ENCODE measurements at places on chromosomes 5 and 9.

DNA sequence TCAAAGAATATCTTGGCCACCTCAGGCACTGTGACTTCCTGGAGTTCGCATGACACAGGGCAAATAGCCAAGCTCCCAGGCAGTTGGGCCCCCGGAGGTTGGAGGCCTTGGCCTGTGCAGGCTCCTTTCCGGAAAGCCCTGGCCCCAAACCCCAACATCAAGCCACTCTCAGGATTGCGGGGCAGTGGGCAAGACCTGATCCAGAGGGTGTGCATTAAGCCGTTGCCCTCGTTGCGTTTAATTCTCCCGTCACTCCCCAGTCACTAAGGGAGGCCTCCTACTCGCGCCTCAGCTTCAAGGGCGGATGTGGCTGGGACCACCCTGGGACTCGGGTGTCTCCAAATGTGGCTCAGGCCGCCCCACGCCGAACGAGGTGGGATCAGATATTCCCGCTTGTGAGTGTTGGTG is 60.1 kb downstream of the TMEM174 start:
- DNase-seq = no peak

DNA sequence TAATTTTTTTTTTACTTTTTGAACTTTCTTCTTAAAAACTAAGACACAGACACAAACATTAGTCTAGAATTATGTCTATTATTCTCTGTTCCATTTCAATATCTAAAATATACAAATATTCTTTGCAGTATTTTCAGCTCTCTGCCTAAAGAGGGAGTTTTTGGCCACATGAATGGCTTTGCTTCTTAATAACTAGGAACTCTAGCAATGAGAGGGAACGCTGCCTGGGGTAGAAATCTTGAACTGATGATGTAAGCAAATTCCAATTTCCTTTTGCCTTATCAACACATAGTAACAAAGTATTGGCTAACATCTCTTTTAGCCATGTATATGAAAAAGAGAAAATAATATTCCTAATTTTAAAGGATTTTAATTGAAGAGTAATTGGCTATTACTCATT is 51.9 kb downstream of the SLC25A46 start:
- DNase-seq = no peak

- no peak for DNase-seq
Measured at GRCh38 chr9:2574203-2574602, 47.4 kb upstream of the VLDLR start.

DNA sequence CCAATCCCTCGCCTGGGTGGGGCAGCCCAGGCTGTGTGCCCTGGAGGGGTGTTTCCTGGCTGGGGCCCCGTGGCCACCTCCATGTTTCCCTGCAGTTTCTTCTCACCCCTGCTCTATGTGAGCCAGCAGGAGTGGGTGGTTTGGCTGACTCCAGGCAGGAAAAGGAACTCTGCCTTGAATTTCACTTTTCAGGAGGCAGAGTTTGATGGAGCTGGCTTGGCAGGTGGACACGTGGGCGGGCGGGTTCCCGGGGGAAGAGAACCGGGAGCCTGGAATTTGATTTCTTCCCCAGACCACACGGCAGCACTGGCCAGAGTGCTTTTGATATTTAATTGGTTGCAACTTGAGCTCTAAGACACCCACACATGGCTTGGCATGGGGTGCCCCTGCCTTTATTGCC is 119.8 kb upstream of the PANK3 start:
- no peak for DNase-seq

- DNase-seq = no peak
Measured at GRCh38 chr5:122180146-122180712, 50.9 kb downstream of the ZNF474 start.

- DNase-seq = no peak
Measured at GRCh38 chr5:132480042-132480441, 10.5 kb downstream of the IRF1 start.

- peak; percentile 53 for DNase-seq
Measured at GRCh38 chr9:86354818-86355309, 654 bp upstream of the TUT7 start.

DNA sequence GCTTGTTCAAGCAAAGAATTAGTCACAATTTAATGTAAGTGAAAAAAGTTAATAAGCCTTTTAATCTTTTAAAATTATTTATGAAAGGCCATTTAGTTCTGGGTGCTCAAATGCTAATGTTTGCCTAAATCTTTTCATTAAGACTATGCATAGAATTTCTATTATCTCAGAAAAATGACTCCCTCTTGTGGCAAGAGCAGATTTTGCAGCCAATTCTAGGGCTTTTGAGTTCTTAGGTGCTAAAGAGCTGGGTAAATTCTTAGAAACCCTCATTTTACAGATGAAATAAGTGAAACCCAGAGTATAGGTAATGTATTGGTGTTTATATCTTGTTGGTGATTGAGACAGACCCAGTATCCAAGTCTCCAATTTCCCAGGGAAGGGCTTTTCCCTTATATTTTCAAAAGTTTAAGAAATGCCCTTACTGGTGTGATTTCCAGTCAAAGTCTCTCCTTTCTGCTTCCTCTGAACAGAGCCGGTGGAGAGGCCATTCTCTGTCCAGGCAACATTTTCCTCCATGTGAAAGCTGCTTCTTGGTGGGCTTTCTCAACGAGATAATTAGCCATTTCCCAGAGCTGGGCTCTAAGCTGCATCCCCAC is 24.1 kb upstream of the PCSK5 start:
- DNase-seq = peak; percentile 56

- no peak for DNase-seq
Measured at GRCh38 chr5:7422316-7423106, 26.6 kb downstream of the ADCY2 start.

DNA sequence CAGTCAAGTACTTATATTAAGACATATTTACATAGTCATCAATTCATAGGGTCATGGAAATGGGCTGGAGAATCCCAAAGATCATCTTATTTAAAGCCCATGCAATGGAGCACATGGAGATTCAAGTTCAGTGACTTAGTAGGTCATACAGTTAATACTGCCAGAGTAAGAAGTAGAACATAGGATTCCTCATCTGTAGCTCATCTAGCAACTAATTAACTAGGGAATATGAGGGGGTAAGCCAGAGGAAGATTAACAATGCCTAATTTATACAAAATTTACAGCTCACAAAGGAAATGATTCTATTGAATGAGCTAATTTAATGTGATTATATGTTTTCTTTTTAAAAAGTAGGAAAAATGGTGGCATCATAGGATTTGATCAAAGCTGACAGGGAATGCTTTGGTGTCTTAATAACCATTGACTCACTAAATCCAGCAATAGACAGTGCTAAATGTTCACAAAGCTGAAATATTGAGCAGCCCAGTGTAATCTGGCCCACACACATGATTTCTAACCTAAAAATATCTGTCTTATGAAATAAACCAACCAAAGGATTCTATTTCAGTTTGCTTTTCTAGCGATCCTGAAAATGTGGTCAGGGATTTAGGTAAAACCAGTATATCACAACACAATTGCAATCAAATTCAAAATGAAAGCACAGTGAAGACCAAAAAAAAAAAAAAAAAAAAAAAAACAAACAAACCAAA is 53.3 kb downstream of the PRDM6 start:
- DNase-seq = no peak

GRCh38 chr5:115565233-115565632 is 20.7 kb upstream of the FEM1C start:
- DNase-seq = no peak

DNA sequence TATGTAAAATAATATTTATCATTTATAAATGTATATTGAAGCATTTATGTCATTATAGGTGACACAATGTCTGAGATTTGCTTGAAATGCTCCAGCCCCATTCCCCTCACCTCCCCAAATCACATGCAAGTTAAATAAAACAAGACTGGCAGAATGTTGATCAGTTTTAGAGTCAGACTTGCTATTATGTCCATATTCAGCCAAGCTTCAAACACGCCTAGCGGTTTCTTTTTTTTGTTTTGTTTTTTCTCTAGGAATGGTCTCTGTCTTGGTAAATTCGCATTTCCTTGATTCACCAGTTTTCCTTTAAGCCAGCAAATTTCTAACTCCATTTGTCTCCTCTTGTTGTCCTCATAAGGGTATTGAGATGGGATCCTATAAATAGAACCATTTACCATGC is 153.0 kb upstream of the HMHB1 start:
- no peak for DNase-seq

DNA sequence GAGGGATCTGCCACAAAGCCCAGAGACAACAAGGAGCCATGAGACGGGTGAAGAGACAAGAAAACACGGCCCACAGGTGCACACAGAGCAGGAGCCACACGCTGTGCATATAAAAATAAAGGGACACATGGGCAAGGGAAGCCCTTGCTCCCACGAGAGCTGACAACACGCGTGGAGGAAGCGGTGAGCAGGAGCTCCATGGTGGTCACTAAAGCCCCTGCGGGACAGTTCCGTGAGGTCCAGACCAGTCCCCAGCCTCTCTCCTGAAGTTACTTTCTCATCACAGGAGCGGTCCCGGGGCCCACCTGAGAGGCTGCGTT is 90.7 kb downstream of the CAMSAP1 start:
- no peak for DNase-seq

DNA sequence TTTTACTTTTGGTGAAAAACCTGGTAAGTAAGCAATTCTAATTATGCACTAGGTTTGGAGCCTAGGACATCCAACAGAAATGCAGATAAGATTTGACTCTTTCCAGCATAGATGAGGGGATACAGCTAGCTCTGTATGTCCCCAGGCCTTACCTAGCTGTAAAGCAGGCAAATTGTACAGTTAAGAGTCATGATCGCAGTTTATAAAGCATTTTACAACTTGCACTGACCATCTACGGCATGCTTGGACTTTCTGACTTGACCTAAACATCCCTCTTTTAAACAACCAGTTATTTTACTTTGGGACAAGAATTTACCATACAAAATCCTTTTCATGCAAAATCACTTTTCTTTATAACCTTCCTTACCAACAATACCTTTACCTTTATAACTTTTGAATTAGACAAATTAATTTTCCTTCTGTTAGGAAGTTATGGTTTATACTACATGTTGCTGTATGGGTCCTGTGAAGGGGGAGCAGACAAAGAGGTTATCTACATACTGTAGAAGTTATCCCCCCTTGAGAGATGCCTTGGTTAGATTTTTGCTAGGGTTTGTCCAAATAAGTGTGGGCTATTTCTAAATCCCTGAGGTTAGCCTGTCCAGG is 36.8 kb downstream of the FGD3 start:
- DNase-seq = peak; percentile 48

GRCh38 chr5:172692451-172692850 is 51.4 kb downstream of the NEURL1B start:
- no peak for DNase-seq

GRCh38 chr9:113668061-113668460 is 204.5 kb downstream of the RGS3 start:
- no peak for DNase-seq

GRCh38 chr5:124263680-124264491 is 482.6 kb downstream of the ZNF608 start:
- DNase-seq = no peak

GRCh38 chr5:87421307-87421706 is 8.6 kb upstream of the CCNH start:
- DNase-seq = no peak

DNA sequence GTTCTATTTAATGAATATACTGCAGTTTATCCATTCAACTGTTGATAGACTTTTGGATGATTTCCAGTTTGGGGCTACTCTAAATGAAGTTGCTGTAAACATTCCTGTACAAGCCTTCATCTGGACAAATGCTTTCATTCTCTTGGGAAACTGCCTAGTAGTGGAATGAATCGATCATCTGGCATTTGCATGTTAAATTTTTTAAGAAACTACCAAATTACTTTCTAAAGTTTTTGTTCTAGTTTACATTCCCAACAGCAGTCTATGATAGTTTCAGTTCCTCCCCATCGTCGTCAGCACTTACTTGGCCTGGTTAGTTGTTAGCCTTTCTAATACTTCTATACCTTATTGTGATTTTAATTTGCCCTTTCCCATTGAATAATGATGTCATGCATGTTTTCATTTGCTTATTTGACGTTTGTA is 306.3 kb downstream of the FER start:
- no peak for DNase-seq

- no peak for DNase-seq
Measured at GRCh38 chr9:132204883-132205282, 43.0 kb downstream of the NTNG2 start.

- DNase-seq = no peak
Measured at GRCh38 chr5:95735406-95735805, 4.3 kb downstream of the RHOBTB3 start.

DNA sequence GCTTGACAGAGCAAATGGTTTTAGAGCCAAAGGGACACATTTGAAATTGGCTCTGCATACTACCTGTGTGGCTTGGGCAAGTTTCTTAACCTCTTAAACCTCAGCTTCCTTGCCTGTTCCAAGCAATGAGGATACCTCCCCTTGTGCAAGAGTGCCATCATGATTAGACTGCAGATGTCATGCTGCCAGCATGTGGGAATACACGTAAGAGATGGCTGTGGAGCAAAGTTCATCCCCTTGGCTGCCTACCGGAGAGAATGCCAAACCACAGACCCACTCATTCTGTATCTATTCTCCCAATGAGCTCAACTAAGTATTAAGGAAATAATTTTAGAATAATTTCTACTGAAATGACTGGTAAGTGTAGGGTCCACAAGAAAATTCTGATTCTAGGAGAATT is 101.3 kb downstream of the WDR41 start:
- DNase-seq = no peak

- DNase-seq = no peak
Measured at GRCh38 chr5:128870373-128870772, 94.9 kb upstream of the SLC27A6 start.

GRCh38 chr9:77586591-77586990 is 61.5 kb downstream of the GNA14 start:
- no peak for DNase-seq

DNA sequence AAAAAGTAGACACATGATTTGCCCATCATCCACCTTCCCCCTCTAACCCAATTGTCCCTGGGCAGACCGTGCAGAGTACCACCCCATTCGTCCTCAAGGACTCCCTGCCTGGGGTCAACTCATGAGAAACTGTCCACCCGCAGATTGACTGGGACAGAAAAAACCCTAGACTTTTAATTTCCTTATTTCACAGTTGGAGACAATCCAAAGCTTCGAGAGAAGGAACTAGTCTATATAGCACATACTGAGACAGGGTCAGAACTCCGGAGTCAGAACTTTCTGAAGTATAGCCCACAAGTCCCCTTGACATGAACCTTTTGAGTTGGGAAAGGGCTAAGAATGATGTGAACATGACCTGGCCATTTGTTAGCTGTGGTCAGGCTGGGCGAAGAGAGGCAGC is 7.5 kb upstream of the GPX3 start:
- no peak for DNase-seq

DNA sequence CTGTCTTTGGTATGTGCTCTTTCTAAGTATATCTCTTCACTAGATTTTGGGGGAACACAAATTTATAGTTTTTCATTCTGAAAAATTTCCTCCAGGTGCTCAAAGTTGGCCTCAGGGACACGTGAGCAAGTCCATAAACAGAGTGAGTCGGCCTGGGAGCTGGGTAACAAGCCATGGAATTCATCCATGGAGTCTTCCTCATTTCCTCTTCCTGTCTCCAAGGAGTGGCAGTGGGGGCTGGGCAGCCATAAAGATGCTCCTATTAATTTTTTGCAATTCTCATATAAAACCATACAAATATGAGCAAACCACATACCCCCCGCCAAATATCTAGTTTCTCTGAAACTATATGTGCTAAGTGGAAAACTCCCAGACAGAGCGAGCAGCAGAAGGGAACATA is 136.6 kb upstream of the OTULINL start:
- no peak for DNase-seq

Data from erythroblast (primary cell).